T-helper 17 cell (primary cell): ENCODE measurements at places on chromosomes 5 and 9.

DNA sequence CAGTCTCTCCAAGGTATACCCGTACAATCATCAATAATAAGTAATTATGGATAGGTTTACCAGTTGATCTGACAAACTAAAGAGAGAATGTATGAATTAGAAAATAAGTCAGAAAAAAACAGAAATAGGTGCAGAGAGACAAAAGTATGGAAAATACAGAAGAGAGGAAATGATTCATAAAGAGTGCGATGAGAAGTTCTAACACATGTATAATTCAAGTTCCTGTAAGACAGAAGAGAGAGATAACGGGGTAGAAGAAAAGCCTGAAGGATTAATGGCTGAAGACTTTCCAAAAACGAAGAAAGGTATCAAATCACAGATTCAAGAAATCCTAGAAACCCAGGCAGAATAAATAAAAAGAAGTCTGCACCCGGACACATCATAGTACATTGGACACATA, 16.2 kb upstream of the SMU1 start:
- no peak for DNase-seq

DNA sequence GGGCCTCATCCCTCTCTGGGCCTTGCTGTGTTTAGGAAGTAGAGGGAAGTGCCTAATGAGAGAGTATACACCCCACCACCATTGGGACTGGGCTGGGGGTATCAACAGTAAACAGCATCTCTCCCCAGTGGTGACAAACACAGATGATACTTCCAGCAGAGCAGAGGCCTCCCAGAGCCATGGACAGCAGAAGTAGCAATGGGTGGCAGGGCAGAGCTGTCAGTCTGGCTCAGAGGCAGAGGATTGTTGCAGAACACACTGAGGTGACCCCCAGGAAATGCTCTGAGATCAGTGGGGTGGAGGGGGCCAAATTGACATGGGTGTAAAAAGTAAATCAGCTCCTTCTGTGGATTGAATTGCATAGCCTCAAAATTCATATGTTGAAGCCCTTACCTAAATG, 12.1 kb upstream of the P4HA2 start:
- no peak for DNase-seq

DNA sequence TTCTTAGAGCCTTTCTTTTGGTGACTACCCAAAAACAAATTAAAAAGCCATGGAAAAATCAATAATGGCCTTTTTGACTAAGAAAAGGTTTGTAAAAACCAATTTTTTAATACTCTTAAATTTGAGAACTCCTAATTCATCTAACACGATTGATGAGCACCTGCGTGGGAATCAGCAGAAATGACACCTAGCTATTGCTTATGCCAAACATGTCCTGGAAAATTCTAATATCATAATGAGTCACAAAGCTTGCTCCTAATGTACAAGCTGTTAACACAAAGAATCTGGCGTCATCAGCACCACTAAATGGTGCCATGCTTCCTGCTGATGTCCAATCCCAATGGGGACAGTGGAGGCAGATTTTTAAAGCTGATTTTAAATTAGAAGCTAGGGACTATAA, 146.2 kb upstream of the LRRTM2 start:
- no peak for DNase-seq

DNA sequence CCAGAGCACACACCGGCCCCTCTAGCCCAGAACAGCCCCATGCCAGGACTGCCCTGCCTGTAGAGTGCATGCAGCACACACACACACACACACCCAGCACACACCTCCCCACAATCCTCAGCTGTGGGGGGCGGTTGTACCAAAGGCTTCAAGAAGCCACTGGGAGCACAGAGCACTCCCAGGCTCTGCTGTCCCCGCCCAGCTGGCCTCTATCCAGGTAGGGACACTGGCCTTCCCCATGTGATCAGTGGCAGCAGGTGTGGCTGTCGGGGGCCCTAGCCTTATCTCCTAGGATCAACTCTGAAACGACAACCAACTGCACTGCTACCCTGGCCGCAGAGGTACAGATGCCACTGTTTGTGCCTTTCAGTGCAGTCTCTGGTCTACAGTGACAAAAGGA, 2.0 kb downstream of the ANAPC2 start:
- no peak for DNase-seq

- DNase-seq, result no peak
These were observed 47.8 kb upstream of the CDKN2AIPNL start for GRCh38 chr5:134459491-134459890.

GRCh38 chr5:52727020-52727419, 60.7 kb upstream of the ITGA1 start:
- no peak for DNase-seq

- DNase-seq, result no peak
These were observed 12.0 kb downstream of the RALGDS start for GRCh38 chr9:133108794-133109641.

GRCh38 chr5:50445296-50445949, 4.3 kb upstream of the EMB start:
- no peak for DNase-seq

- no peak for DNase-seq
These were observed 98.7 kb upstream of the SLC28A3 start for GRCh38 chr9:84439250-84439649.

DNA sequence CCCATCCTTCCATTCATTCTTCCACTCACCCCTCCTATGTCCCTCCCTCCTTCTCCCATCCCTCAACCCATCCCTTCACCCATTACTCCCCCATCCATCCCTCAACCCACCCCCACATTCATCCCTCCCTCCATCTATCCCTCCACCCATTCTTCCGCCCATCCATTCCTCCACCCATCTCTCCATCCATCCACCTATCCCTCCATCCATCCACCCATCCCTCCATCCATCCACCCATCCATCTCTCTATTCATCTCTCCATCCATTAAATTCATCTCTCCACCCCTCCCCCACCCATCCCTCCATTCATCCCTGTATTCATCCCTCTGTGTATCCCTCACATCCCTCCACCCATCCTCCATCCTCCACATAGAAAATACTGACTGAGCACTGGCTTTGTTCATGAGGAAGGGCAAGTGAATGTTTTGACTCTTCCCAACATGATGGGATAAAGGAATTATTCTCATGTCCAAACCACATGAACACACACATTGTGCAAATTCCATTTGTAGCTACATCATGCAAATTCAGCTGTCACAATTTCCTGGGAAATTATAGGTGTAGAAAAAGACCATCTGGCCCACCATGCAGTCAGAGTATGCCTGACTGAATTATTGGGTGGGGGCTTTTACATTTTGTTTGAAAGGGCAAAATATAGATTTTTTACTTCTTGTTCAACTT, 6.9 kb upstream of the VAV2 start:
- no peak for DNase-seq

GRCh38 chr9:81293651-81294050, 395.7 kb downstream of the TLE1 start:
- DNase-seq, result no peak

DNA sequence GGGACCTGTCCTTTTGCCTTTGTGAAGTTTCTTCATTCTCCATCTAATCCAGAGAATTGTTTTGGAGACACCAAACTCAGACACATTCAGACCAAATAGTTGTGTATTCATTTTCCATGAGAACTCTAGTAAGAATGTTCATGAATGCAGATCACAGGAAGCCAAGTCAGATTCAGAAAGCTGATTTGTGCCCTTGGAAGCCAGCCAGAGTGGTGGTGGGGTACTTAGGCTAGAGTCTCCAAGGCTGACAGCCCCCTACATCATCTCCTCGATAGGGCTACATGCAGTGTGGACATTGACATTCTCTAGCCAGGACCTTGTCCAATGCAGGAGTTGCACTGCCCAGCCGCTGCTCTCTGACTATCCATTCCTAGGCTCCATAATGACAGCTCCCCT, 137.6 kb downstream of the UGCG start:
- DNase-seq, result no peak

GRCh38 chr9:69549310-69550202, 122.6 kb downstream of the APBA1 start:
- DNase-seq, result peak; percentile 27

- DNase-seq, result no peak
These were observed 627.4 kb downstream of the TLR4 start for GRCh38 chr9:118331622-118332045.

GRCh38 chr9:91781906-91782305, 168.1 kb downstream of the ROR2 start:
- DNase-seq, result no peak

GRCh38 chr5:115770466-115770865, 46.0 kb downstream of the CDO1 start:
- DNase-seq, result no peak

GRCh38 chr5:147072622-147073021, 162.2 kb upstream of the STK32A start:
- DNase-seq, result no peak

- no peak for DNase-seq
These were observed 147.0 kb downstream of the GLIS3 start for GRCh38 chr9:4152876-4153275.

DNA sequence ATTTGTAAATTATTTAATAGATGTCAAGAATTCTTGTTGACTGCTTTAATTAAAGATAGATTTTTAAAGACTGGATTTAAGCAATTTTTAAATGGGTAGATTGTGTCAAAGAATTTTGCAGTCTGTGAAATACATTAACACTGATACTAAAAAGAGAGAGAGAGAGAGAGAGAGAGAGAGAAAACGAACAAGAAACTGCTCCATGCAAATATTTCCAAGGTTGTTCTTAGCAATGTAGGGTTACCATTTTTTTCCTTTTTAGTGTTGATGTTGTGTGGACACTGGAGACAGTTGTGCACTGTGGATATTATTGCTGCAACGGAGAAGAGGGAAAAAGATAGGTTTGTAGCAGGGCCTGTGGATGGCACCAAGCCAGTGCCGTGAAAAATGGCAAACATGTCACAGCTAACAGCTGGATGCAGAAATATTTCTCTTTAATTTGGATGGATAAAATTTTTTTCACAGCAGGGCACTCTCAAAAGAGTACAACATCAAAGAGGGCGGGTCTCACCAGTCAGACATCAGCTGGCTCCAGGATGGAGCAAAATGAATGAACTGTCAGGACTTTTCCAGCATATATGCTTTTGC, 58.2 kb downstream of the PRDM6 start:
- DNase-seq, result no peak

GRCh38 chr5:8473827-8474568, 605.0 kb downstream of the MTRR start:
- DNase-seq, result no peak

DNA sequence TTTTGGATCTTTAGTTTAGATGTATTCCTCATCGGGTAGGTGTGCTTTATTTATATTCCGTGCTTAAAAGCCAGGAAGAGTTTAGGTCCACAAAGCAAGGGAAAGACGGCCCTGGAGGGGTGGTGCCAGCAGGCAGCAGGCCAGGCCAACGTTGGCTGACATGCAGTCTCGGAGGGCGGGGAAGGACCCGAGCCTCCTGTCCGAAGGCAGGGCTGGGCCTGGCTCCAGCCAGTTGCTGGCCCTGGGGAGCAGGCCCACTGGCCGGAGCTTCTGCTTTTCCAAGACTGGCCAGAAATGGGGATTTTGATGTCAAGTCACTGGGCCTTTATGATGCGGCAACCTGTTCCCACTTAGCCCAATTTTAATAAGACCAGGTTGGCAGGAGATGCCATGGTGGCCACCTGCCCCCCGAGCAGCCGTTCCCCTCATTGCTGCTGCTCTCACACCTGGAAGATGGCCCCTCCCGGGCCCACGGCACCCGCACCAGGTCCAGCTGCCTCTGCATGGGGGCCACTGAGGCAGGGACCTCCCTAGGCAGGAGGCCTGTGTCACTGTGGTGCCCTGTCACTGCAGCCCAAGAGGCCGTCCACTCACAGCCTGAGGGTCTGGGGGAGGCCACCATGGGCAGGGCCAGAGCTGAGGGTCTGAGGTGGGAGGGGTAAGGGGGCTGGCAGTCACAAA, 23.2 kb downstream of the LPCAT1 start:
- DNase-seq, result no peak

GRCh38 chr9:690517-691111, 150.9 kb upstream of the DMRT1 start:
- no peak for DNase-seq

GRCh38 chr9:78871086-78871451, 574.1 kb downstream of the PSAT1 start:
- DNase-seq, result no peak
